ENCODE measurements at places on chromosomes 5 and 9.

DNA sequence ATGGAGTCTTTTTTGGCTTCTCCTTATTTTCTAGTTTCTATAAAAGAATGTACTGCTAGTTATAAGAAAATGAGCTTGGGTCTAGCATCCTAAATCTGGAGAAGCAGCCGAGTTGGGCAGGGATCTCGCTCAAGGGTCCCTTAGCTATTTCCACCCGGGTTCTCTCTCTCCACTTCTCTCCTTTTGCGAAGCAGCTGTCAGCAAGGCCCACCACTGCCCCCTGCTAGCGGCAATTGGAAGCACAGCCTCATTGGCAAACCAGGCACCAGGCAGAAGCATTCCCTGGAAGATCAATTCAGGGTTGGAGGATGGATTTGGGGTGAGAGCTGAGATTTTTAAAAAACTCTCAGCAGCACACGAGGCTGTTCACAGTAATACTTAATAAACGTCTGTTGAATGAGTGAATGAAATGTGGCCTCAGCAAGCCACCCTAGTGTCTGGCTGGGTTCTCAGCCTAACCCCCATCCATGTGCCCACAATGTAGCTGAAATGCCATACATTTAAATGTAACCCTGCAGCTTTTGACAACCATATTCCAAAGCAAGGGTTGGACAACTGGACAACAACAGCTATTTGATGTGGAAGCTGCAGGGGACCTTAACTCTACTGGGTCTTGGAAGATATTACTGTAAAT is 34.6 kb upstream of the TNIP1 start:
- DNase-seq, result peak; percentile 67

- DNase-seq, result no peak
Observed at GRCh38 chr5:12876541-12877298, 972.5 kb upstream of the CTNND2 start.

DNA sequence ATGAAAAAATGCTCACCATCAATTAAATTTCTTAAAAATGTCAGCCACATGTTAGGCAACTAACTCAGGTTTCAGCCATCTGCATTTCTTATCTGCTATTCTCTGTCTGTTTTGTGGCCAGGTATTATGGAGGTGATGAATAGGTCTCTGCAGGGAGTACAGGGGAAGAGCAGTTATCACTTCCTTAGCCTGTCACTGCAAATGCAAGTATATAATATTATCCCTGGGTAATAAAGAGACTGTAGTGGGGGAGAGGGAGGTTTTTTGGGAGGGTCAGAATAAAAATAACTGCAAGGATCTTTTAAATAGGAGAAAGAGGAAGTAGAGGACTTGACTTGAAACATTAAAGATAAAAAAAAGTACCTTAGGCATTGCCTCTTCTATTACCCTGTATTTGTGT is 49.6 kb upstream of the PTGER4 start:
- DNase-seq, result no peak

DNA sequence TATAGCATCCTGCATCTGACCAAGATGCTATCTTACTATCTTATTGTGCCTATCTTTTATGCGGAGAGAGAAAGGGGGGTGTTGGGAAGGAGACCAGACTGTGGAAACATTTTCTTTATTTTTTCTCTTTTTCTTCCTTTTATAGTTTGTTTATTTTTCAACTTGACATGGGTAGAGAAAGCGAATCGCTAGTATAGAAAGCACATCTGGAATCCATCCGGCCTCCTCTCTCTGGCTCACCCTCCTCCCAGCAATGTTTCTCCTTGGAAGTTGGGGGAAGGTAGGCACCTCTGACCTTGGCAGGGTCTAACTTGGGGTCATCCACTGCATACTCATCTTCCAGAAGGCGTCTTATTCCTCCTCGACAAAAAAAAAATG is 3.9 kb downstream of the S1PR3 start:
- no peak for DNase-seq

DNA sequence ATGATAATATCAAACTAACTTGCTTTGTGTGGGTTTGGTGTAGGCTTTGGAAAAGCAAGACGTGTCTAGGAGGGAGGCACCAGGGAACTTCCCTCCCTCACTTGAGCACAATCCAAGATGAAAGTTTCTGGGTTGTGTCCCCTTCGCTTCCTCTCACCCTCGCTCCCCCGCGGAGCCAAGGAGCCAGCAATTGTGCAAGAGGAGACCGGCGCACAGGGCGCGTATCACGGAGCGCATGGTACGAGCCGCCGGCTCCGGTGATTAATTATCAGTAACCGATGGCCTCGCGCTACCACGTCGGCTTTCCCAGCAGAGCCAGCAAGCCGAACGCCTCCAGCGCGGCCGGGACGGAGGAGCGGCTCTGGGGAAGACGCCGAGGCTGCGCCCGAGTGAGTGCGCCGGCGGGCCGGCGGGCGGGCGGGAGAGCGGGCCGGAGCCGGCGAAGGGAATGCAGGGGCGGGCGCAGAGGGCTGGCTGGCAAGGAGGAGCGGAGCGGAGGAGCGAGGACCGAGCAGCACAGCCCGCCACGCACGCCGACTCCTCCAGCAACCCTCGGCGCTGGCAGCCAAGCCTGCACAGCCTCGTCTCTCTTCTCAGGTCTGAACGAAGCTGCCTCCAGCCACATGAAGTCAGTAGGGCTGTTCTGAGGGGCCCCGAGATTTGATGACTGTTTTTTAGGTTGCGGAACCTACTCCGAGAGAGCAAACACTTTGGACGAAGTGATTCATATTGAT is 143.6 kb downstream of the BNC2 start:
- DNase-seq, result no peak

GRCh38 chr5:40841068-40841805 is at the start of gene CARD6:
CARD6 (plus strand) TSS chr5:40841367; CDS start chr5:40841383, 16 bp downstream.
- no peak for DNase-seq

GRCh38 chr9:456365-456764 is 241.7 kb downstream of the DOCK8 start:
- no peak for DNase-seq

DNA sequence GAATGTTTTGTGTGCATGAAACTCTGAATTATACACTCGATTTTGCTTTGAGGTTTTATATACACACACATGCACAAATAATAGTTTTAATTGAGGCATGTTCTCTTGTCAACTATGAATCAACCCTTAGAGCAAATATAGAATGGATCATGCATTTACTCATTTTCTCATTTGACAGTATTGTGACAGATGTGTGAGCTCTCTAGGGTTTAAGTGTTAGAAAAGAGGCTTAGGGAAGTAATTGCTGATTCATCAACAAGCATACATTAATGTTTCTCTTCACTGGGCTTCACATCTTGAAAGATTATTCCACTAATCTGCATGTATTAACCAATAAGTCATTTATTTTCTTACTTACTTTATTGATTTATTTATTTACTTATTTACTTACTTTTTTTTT is 1356.8 kb upstream of the ACO1 start:
- DNase-seq, result no peak

- DNase-seq, result no peak
Observed at GRCh38 chr9:97348871-97349270, 41.4 kb downstream of the CCDC180 start.

GRCh38 chr5:86644843-86645242 is 27.1 kb downstream of the COX7C start:
- no peak for DNase-seq

GRCh38 chr9:88536951-88537760 is 2.2 kb downstream of the NXNL2 start:
- DNase-seq, result no peak

DNA sequence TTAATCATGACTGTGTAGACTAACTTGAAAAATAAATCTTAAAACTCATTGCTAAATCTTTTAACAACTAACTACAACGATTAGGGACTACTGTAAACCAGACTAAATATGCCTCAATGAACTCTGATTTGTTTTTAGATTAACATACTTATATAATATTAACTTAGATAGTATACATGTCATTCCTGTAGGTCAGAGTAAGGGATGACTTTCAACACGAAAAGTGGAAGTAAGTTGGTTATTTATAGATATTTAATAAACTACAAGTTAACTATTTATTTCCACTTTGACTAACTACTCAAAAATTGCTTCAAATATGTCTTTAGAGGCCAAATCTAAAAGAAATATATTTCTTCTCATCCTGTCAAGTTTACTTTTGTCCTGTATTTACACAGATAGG is 795.6 kb downstream of the PTPRD start:
- no peak for DNase-seq

DNA sequence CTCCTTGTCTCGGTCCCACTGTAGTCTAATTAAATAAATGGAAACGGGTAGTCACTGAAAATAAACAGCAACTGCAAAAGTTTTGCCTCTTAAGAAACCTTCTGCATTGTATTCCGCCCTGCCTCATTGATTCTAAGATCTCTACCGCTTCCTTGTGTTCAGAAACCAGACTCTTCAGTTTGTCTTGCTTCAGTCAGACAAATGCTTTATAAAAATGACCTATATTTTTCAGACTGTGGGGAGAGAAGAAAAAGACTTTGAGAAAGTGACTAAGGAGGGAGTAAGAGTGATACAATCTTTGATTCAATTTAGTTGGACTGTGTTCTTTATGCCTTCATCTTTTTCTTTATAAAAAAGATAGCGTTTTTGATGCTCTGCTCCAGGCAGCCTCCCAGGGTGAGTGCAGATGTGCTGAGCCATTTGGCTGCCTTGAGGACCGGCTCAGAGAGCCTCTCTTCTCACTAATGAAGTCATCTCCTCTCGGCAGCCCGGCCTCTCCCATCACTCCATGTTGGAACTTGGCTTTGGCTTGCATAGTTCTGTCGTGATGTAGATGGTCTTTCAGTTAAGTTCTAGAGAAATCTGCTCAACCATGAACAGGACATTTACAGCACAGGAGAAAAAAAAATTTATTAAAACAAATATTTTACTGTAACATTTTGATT is 4.0 kb upstream of the VCAN start:
- no peak for DNase-seq

GRCh38 chr5:83436276-83436675 is 35.3 kb upstream of the VCAN start:
- DNase-seq, result no peak

- no peak for DNase-seq
Observed at GRCh38 chr5:90902651-90903386, 344.2 kb downstream of the ADGRV1 start.

DNA sequence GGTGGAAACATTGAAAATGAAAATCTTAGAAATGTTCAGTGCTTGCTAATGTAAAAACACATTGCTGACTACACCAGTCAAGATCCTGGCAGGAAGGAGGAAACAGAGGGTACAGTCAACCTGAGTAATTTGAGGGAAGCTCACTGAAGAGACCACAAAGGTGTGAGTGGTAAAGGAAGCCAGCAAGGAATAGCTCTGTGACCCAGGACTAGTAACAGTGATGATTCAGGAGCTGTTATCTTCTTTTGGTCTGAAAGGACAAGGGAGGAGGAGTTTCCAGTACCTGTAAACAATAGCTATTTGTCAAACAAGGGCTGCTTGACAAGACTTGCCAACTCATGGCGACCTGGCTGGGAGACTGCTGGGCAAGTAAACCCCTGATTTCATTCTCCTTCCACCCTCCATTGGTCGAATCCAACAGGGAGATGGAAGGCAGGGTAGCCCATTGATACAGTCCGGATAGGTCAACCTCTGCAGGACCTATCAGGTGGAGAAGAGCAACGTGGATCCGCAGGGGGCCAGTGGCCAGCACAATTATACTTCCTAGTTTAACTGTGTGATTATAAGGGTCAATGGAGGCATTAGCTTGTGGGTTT is 68.1 kb downstream of the MAMDC2 start:
- no peak for DNase-seq

- no peak for DNase-seq
Observed at GRCh38 chr9:121593066-121593465, 58.4 kb upstream of the DAB2IP start.

DNA sequence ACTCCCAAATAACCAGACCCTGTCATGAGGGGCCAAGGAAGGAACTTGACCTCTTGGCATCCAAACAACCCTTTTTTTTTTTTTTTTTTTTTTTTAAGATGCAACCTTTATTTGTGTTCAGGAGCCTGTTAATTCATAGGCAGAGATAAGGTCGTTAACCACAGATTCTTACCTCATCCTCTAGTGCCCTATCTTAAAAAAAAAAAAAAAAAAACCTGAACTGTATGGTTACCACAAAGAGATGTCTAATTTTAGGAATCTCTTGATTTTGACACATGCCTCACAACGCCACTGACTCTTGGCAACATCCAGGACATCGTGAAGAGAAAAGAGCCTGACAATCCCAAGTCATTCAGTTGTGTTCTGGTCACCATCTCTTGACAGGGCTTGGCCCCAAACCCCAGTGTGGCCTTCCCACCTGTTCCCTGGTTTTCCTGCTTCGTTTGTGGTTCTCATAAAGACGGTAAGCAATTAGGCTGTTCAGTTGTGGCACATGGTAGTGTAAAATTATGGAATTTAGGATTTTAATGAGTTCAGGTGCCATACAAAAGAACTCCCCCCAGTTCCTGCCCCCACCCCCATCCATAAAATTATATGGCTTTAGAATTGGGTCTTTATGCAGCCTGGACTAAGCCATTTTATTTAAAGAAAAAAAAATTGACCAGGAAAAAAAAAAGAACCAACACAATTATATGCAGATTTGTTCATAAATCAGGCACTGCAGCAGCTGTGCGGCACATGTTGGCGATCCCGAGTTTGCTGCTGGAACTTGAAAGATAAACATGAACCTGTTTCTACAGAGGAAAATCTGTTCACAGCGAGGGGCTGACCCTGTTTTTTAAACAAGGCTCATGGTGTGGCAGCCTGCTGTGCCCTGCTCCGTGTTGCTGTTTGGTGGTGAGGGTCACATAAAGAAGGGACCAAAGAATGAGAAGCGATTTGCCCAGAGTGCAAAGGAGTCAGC is 267.8 kb upstream of the CLINT1 start:
- no peak for DNase-seq

- DNase-seq, result no peak
Observed at GRCh38 chr5:96588539-96588938, 73.6 kb upstream of the CAST start.

DNA sequence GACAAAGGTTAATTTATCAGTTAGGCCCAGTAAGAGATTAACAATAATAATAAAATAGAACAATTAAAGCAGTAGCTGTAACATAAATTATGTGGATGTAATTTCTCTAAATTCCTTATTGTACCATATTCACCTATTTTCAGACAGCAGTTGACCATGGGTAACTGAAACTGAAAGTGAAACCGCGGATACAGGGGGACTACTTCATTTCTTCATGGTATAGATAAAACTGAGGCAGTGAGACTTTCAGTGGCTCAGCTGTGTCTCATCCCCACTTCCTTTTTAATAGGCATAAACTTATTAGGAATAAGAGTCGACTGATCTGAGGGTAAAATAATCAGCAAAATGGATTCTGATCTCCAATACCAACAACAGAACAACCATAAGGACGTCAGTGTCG is 174.0 kb upstream of the WWC1 start:
- DNase-seq, result no peak

GRCh38 chr5:180915924-180916323 is 17.0 kb downstream of the BTNL8 start:
- no peak for DNase-seq

- no peak for DNase-seq
Observed at GRCh38 chr9:127892831-127893230, 6.6 kb downstream of the ST6GALNAC6 start.

Measured in effector CD4-positive, alpha-beta T cell (primary cell).